ENCODE measurements at places on chromosomes 4 and X.
A peak's percentile ranks its signal among the peaks of the same experiment; 100 is the strongest.

GRCh38 chr4:6468376-6468775 is 4.0 kb downstream of the PPP2R2C start:
- no peak for DNase-seq

GRCh38 chr4:26206339-26206738 is 114.5 kb upstream of the RBPJ start:
- DNase-seq = peak; percentile 54

DNA sequence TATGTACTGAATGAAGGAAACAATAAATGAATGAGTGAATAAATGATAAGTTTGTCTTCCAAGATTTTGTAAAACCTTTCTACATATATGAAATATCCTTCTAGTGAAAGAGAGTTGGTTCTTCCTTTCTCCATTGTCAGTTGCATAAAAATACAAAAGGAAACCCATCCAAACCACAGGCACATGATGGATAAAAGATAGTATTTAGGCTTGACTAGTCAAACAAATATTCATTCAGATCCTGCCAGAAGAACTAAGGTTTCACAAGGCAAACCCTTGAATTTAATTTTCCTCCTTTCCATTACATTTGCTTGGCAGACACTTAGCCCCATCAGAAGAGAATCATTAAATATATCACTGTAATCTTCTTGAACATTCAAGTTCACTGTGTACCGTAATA is 208.4 kb downstream of the COL25A1 start:
- no peak for DNase-seq

- DNase-seq = no peak
These were observed 33.5 kb upstream of the IGSF1 start for GRCh38 chrX:131322651-131323050.

GRCh38 chr4:142549726-142550463 is 296.2 kb downstream of the INPP4B start:
- peak; percentile 72 for DNase-seq

- DNase-seq = no peak
These were observed 44.2 kb downstream of the JADE1 start for GRCh38 chr4:128853741-128854140.
